ENCODE measurements at places on chromosomes 7 and 10.

- no peak for DNase-seq
These were observed 63.3 kb downstream of the NKX6-2 start for GRCh38 chr10:132722394-132723329.

DNA sequence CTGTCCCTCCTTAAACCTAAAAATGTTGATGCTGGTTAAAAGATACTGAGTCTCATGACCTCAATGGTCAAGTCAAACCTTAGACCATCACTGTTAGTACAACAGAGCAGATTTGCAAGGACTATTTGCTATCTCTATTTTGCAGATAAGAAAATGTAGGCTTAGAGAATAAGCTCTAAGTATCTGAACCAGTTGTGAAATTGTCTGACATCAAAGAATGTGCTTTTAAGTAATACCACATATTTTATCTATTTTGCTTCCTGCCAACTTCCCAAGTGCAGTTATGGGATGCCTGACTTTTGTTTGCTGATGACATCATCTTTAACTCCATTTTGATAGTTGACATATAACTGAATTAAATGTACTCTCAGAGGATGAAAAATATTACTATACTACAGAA, 83.6 kb upstream of the TMEM106B start:
- DNase-seq = no peak

GRCh38 chr7:29102558-29103151, 43.7 kb downstream of the CPVL start:
- no peak for DNase-seq

DNA sequence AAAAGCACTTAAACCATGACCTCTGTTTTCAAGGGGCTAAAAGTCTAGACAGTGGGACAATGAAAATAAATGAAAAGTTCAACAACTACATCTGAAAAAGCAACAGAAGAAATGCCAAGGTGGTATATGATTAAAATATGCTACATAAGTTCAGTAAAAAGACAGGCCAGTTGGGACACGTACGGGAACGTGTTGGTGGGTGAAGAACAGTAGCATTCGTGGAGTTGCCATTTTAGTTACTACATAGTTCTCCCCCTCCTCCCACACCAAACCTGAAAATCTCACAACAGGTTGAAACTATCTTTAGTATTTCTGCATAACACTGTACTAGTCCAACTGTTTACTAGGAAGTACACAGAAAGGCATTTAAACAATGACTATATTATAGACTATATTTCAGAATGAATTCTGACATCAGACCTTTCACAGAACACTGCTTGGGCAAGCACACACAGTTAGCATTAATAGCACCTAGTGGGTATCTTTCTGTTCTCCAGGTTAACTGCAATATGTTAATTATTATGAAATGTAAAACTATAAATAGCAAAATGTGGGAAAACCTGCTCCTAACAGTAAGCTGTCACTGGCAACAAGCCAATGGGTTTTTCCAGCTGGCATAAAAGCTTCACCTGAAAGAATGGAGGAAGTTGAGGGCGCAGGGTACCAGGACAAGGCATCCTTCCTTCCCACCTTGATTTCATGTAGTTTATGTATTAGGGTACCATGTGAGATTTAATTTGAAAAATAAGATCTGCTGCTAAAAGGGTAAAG, 135.0 kb downstream of the STRA8 start:
- DNase-seq = no peak

DNA sequence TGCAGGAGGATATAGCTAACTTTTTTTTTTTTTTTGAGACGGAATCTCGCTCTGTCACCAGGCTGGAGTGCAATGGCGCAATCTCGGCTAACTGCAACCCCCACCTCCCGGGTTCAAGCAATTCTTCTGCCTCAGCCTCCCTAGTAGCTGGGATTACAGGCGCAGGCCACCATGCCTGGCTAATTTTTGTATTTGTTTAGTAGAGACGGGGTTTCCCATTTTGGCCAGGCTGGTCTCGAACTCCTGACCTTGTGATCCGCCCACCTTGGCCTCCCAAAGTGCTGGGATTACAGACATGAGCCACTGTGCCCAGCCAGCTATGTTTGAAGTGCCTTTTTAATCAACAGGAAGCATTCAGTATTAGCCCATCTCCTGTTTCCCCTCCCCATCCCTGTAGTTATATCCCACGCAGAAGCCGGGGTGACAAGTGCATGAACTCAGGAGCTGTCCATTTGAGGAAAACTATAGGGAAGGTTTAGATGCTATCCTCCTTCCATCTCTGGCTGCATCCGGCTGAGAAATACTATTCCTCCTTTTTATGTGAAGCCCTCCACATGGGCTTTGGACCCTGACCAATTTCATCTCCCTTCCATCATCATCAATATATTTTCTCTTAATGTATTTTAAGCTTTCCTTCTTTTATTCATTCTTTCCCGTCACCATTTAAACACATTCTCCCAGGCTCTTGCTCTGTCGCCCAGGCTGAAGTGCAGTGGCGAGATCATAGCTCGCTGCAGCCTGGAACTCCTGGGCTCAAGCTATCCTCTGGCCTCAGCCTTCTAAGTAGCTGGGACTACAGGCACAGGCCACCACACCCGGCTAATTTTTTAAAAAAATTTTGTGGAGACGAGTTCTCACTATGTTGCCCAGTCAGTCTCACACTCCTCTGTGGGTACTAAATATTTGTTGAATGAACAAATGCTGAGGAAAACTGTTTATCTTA, 1.3 kb upstream of the POT1 start:
- no peak for DNase-seq

DNA sequence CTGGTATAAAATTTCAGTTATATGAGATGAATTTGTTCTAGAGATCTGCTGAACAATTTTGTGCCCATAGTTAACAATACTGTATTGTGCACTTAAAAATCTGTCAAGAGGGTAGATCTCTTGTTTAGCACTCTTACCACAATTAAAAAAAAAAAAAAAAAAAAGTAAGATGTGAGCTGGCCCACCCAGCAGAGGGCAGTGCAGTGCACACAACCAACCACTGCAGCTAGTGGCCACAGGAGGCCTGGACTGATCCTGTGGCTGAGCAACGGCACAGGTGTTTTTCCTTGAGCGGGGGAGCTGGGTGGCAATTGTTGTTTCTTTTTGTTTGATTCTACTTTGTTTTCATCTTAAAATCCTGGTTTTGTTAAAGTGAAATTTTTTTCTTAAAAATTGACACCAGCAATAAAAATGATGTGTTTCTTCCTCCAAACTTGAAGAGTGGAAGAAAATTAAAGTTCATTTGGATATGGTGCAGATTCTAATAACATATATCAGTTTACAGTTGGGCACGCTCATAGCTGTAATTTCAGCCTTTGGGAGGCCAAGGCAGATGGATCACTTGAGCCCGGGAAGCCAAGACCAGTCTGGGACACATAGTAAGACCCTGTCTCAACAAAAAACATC, 171.1 kb upstream of the TBX20 start:
- peak; percentile 29 for DNase-seq

DNA sequence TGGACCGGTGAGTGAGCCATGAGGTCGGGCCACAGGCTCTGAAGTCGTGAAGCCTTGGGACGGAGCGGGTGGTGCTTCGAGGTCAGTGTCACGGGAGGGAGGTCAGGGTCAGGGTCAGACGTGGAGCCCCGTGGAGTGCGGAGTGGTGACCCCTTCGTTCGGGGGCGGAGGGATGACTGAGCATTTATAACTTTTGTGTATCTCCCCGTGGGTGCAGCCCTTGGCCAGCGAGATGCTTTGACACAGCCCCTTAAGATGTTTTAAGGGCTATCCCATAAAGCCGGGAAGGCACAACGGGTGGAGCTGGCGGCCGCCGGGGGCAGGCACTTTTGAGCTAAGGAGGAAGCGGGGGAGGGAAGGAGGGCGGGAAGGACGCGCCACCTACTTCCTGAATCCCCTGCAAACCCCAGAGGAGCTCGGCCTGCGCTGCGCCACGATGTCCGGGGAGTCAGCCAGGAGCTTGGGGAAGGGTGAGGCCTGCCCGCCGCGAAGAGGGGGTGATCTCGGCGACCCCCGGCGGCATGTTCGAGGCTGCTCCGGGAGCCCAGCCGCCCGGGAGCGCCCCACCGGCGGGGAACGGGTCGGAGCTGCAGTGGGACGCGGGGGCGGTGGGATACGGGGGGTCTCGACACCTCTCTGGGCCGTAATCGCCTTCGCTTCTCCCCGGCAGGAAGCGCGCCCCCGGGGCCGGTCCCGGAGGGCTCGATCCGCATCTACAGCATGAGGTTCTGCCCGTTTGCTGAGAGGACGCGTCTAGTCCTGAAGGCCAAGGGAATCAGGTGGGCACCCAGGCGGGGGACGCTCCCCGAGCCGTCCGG, at the start of gene GSTO1:
GSTO1 (plus strand) TSS at position 400 of the 818 bp plus-strand sequence; CDS start at position 437, 37 bp downstream.
- peak; percentile 49 for DNase-seq

DNA sequence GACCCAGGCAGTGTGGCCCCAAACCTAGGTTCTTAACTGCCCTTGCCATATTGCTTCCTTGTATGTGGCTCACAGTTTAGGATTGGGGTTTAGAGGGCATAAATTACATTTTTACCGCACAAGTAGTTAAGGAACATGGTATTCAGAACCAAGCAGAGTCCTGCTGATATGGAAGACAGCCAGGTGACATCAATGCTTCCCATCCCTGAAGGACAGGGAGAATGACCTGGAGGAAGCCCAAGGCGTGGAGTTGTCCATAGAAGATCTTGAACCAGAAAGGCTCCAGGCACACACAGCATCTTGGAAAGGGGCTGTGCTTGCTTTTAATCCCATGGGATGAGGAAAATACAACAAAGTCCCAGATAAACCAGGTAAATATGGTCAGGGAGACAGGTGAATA, 48.3 kb downstream of the ATXN7L1 start:
- no peak for DNase-seq

- DNase-seq = no peak
These were observed 173.6 kb upstream of the AKR1E2 start for GRCh38 chr10:4652111-4653010.

- no peak for DNase-seq
These were observed 12.4 kb downstream of the CTBP2 start for GRCh38 chr10:125147971-125148439.
